Stimulated activated CD8-positive, alpha-beta memory T cell treated with anti-CD3 and anti-CD28 coated beads, Interleukin-15, amount 100 ng/mL, for 24 hours (primary cell): ENCODE measurements at places on chromosomes 2 and 18.

- no peak for DNase-seq
Observed at GRCh38 chr2:28543316-28544035, 47.6 kb downstream of the PLB1 start.

DNA sequence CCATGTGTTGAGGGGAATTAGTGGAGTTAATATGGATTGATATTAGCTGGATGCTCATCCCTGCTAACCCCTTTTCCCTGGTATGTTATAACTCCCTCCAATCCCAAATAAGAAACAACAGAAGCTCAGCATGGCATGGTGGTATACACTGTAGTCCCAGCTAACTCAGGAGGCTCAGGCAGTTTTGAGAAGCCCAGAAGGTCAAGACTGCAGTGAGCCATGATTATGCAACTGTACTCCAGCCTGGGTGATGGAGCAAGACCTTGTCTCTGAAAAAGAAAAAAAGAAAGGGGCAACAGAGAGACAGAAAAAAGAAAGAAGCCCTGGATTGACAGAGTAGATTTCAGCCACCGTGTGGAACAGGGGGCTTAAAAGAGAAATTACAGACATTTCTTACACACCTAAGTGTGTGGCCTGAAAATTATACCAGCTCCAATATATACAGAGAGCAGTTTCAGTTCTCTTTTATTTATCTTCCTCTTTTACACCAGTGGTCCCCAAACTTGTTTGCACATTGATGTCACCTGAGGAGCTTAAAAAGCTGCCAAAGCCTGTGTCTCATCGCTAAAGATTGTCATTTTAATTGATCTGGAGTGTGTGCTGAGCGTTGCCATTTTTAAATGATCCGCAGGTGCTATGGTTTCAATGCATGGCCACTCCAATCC lies 203.6 kb downstream of the UBE2E3 start:
- DNase-seq, result no peak

- DNase-seq, result no peak
Observed at GRCh38 chr2:126824663-126825062, 74.0 kb upstream of the TEX51 start.

- no peak for DNase-seq
Observed at GRCh38 chr18:45733535-45733934, 9.6 kb downstream of the SLC14A1 start.

- no peak for DNase-seq
Observed at GRCh38 chr2:240795454-240795853, 24.6 kb downstream of the KIF1A start.

DNA sequence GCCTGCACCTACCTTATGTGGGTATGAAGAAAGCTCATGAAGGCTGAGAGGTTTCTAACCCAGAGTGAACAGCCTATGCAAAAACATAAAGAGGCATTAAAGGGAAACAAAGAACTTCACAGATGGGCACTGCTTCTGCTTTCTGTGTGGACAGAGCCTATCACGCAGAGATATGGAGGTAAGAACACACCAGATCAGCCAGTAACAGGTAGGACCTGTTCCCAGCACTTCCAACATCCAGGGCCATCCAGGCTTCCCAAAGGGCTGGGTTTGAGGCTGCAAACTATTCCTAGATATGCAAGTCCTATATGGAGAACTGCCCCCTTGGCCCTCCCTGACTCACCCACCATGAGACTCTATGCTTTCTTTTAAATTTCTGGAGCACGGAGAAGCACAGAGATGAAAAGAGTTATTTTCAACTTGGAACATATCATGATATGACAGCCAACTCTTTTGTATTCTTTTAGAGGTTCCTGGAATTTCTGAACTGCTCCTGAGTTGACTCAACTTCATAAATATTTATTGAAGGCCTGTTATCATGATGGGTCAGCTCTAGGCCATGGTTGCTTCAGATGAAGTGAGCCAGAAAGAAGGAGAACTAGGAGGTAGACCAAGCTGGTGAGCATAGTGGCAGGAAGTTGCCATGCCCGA lies 77.4 kb upstream of the PPP1CB start:
- DNase-seq, result no peak

- no peak for DNase-seq
Observed at GRCh38 chr18:45232061-45232460, 383.2 kb upstream of the SLC14A2 start.

- no peak for DNase-seq
Observed at GRCh38 chr2:171081649-171082111, 79.0 kb downstream of the TLK1 start.

DNA sequence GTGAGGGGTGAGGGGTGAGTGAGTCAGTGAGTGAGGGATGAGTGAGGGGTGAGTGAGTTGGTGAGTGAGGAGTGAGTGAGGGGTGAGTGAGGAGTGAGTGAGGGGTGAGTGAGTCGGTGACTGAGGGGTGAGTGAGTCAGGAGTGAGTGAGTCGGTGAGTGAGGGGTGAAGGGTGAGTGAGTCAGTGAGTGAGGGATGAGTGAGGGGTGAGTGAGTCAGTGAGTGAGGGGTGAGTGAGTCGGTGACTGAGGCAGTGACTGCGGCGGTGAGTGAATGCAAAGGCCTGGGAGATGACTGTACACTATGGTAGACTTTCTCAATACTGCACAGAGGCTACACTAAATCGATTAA lies 16.6 kb downstream of the THAP4 start:
- DNase-seq, result no peak
